ENCODE measurements at places on chromosomes 5 and 9.

GRCh38 chr5:125961150-125961549, 462.1 kb upstream of the GRAMD2B start:
- no peak for DNase-seq

- DNase-seq = no peak
Observed at GRCh38 chr9:14401911-14402310, 88.0 kb upstream of the NFIB start.

GRCh38 chr9:89749500-89750116, 144.8 kb downstream of the GADD45G start:
- no peak for DNase-seq

GRCh38 chr5:150363185-150363584, 5.7 kb downstream of the TCOF1 start:
- no peak for DNase-seq

- DNase-seq = no peak
Observed at GRCh38 chr5:43840424-43841125, 237.6 kb downstream of the NNT start.

DNA sequence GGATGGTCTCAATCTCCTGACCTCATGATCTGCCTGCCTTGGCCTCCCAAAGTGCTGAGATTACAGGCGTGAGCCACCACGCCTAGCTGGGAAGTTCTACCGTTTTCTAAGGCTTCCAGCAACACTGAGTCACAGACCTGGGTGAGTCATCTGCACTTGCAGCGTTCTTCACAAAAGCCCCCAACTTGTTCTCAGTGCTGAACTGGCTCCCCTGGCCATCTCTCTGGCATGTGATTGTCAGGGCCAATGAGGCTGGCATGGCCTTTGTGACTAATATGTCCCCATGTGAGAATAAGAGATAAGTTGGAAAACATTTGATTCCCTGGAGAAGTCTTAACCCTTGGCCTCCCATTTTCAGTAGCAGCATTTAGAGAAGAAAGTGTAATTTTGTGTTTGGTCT, 124.4 kb downstream of the WDR41 start:
- DNase-seq = no peak

DNA sequence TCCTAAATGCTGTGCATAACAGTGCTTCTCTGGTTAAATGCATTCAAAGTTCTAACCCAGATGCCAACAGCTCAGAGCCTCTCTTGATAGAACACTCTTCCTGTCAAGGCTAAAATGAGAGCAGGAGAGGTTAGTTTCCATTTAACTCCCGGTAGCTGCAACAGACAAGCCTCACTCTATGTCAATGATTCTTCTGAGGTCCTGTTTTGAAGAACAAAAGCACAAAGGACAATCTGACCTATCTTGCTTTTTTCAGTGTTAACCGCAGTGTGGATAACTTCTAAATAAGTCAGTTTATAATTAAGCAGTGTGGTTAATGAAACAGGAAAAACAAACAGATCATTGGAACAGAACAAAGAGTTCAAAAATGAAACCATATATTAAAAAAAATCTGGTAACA, 80.7 kb downstream of the ANKRD55 start:
- DNase-seq = peak; percentile 52

- no peak for DNase-seq
Observed at GRCh38 chr9:69546265-69546664, 125.9 kb downstream of the APBA1 start.

- DNase-seq = no peak
Observed at GRCh38 chr9:8895106-8895860, 1095.7 kb upstream of the DMAC1 start.

DNA sequence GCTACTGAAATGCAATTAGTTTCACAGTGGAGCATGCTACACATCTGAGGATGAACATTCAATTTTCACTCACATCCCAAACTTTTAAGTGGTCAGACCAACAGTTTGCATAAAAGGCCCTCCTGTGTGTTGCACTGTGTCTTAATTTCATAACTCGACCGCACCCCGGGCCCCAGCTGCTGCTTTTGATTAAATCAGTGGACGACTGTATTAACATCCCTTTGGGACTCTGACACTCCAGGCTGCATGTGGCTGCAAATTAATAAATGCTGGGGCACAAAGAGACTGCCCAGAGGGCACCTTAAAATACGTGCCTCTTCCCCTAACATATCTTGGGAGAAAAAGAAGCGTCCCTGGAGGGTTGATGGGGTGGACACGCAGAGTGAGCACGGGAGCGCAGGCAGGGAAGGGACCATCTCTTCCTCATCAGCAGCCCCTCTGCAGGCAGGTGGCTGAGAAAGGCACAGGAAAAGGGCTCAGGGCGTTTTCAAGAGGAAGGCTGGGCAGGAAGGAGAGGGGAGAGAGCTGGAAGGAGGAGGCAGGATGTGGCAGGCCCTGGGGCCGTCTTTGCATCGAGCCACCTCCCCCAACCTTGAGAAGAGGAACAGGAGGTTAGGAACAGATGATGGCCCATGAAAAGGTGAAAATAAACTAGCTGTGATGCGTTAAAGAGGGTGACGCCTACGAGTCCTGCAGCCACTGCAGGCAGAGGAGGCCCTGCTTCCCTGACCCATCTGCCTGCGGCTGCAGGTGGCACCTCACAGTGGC, 18.6 kb downstream of the MED10 start:
- no peak for DNase-seq

DNA sequence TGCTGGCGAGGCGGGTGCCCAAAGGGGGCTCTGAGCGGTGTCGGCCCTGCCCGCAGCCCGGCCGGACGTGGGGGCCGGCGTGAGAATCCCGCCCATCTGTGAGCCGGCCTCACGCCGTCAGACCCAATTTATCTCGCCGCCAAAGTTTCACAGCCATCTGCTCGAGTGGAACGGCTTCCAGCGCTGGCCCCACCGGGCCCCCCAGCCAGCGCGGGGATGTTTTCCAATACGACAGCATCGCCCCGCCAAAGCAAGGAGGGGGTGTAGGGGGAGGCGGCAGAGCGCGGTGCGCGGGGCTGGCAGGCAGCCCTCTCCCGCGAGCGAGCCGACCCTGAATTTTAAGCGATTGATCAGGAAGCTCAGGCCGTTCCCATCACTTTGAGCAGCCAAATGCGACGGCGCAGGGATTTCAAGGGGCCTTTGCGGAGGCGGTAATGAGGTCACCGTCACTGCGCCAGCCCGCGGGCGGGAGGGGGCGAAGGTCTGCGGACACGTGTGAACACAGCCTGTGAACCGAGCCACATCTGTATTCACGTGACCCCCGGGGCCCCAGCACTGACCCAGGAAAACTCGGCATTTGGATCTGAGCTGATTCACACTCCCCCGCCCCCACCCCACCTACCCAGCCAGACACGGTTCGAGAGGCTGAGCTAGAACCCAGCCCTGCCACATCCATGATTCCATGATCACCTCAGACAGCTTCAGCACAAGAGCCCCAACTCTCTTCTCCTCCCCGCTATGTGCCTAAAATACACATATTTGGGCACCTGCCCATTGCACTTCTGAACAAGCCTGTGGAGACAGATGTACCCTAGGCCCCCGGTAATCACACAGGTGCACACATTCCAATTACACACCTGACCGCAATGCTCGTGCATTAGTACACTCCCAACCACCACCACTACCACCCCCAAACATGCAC, 47.8 kb upstream of the PSD2 start:
- DNase-seq = peak; percentile 92

GRCh38 chr9:26043431-26043830, 365.2 kb upstream of the TUSC1 start:
- DNase-seq = no peak

DNA sequence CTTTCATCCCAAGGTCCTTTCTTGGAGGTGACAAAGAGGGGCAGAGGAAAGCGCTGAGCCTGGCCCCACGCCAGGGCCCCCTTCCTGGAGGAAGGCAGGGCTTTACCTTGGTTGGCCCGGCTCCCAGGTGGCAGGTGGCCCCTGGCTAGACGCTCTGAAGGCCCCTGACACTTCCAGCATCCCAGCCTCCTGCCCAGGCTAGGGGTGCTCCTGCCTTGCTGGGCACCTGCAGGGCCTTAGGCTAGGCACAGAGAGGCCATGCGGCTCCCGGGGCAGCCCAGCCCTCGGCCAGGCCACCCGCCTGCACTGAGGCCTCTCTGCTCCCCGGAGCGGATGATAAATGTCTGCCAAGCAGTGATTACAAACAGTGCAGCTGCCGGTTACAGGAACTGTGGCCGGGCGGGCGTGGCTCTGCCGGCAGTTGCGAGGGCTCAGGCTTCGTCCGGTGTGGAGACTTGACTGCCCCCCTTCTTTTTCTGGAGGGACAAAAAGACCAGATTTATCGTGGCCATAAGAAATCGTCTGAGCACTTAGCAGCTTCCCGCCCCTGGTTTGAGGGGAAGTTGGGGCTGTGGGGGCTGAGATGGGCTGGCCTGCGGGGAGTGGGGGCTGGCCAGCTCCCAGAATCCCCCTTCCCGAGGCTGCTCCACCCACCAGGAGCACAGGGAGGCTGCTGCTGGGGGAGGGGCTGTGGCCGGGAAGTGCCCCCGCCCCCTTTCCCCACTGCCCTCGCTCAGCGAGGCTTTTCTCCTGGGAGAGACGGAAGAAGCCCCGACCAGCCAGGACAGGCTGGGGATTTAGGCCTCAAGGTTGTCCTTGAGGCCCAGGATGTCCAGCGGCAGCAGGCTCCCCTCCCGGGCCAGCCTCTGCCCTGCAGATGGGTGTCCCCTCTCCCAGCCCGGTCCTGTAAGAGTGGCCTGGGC, 31.6 kb upstream of the UBAC1 start:
- DNase-seq = peak; percentile 98

- DNase-seq = no peak
Observed at GRCh38 chr9:70165006-70165602, 93.7 kb upstream of the SMC5 start.

DNA sequence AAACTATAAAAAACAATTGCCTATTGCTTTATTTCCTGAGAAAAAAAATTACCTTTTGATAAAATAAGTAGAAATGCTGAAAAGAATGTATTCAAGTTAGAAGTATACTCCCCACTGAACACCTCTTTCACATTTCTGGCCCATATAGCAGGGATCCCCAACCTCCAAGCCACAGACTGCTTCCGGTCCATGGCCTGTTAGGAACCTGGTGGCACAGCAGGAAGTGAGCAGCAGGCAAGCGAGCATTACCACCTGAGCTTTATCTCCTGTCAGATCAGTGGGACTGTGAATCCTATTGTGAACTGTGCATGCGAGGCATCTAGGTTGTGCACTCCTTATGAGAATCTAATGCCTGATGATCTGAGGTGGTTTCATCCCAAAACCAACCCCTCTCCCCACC, 563.9 kb downstream of the RAB3C start:
- no peak for DNase-seq

GRCh38 chr5:150622157-150622556, 18.3 kb upstream of the SYNPO start:
- DNase-seq = peak; percentile 70

GRCh38 chr5:107396351-107396690, 274.4 kb downstream of the EFNA5 start:
- DNase-seq = no peak

DNA sequence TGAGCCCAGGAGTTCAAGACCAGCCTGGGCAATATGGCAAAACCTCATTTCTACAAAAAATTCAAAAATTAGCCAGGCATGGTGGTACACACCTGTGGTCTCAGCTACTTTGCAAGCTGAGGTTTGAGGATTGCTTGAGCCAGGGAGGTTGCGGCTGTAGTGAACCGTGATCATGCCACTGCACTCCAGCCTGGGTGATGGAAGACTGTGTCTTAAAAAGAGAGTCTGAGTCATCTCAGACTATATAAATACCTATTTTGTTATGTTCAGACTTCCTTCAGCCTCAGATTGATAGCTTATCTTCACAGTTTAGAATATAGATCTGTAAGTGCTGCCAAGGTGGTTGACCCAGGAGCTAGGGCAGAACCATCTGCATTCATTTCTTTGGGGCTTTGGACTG, 1.6 kb upstream of the PAIP2 start:
- no peak for DNase-seq

GRCh38 chr5:33840927-33841547, 50.8 kb downstream of the ADAMTS12 start:
- DNase-seq = no peak

- DNase-seq = peak; percentile 89
Observed at GRCh38 chr5:148776780-148777179, 49.6 kb upstream of the ADRB2 start.

GRCh38 chr9:76700916-76701315, 63.3 kb upstream of the PCA3 start:
- DNase-seq = no peak

DNA sequence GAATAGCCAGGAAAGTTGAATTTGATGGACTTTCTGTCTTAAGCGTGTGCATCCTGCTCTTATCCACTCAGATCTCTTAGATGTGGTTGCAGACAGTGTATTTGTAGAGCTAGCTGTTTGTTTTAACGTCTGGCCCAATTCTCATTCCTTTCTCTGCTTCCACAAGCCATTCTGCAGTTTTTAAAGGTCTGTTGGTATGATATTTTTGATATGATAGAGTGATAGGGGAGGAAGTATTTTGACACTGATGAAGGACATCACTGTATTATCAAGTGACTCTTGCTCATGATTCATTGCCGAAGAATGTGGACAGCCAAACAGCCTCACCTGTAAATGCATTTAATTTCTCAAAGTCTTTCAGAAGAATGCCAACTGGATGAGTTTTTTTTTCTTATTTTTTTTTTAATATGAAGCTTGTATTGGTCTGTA, 4.5 kb downstream of the TJP2 start:
- peak; percentile 86 for DNase-seq

- DNase-seq = no peak
Observed at GRCh38 chr5:82656341-82656761, 378.2 kb upstream of the RPS23 start.

DNA sequence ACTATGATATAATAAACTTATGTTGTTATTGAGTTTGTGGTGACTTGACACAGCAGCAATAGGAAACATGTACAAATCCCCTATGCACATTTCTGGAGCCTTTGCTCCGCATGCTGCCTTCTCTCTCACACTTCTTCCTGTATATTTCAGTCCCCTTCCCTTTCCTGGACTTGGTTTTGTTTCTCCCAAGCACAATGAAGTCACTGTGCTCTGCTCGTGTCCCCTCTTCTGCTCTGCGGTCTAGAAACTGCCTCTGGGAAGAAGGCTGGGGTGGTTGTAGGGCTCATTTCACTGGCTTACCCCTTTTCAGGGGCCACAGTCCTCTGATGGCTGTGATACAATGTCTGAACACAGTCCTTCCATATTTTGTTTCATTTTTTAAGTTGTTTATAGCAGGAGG, 15.7 kb upstream of the FGD3 start:
- no peak for DNase-seq

GRCh38 chr5:36045895-36046294, 20.8 kb downstream of the UGT3A2 start:
- no peak for DNase-seq

GRCh38 chr5:121979691-121980090, 17.9 kb downstream of the SRFBP1 start:
- DNase-seq = no peak

DNA sequence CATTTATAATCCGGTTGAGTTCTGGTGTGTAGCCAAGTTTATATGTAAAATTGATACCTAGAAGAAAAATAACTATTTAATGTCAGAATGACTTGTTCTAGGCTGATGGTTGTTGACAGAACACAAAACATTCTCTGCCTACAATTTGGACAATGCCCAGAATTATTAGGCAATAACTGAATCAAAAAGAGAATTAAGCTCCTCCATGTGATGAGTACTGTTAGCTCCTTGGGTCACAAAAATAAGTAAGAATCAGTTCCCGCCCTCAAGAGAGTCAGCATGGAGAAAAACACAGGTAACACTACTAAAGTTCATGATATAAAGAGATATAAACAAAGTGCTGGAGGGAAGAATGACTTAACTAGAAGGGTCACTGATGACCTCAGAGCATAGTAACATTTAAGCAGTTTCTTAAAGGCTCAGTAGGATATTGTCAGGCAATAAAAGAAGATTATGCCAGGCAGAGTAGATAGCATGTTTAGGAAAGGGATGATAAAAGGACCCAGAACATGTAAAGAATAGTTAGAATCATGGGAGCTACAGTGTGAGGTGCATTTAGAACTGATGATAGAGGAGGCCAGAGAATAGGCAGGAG, 200.5 kb upstream of the ACTBL2 start:
- no peak for DNase-seq

Measured in osteoblast (primary cell).